ENCODE measurements at places on chromosomes 11 and 22. TPM values are rescaled to one million over a fixed set of nuclear protein-coding genes. Genes with fewer than 3 reads are reported as not detected.
A peak's percentile ranks its signal among the peaks of the same experiment; 100 is the strongest.

DNA sequence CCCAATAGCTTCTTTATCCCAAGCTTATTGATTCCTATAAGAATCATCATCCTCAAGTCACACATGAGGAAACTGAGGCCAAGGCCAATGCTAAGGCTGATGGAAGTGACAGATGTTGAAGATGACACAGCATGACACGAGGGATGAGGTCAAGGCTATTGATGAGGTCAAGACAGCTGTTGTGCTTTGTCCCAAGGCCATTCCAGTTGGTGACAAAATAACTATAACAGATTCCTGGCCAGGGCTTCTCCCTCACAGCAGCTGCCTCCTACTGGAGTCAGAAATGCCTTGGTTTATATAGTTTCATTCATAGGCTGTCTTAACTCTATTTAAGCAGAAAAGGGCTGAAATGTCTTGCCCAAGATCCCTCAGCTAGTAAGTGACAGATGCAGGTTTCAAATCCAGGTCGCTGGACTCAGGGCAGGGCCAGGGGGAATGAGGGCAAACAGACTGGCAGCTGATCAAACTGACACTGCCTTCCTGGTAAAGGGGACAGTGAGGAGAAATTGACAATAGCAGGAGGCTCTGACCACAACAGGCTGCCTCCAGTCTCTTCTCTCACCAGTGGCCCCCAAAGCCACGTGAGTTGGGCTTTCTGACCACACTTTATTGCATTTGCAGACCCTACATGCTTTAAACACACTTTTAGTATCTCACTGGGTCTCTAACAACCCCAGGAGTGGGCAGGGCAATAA, 16.5 kb downstream of the MIF start:
- peaks cover 5% of the 10 kb centered on the region for H3K4me1 ChIP-seq
- H3K27me3 ChIP-seq: peaks cover 4% of the 10 kb centered on the region
- H3K4me3 ChIP-seq: no peak overlapping the region
- DNase-seq: no peak

The MEI1 gene
- not detected for total RNA-seq

DNA sequence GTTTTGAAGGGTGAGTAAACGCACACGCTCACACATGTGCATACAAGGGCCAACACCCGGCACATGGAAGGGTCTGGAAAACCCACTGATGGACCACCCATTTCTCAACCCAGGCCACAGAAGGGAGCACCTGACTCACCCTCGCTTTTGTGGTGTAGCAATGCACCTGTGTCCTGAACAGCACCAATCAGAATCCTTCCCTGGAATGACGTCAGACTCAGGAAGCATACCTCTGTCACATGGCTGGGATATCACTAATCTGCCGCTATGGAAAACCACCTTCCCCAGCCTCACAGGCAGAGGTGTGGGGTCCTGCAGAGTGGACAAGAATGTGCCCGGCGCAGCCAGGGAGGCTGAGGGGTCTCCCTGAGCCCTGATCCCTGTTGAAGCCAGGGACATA, 9.0 kb upstream of the OSM start:
- H3K4me3 ChIP-seq: no peak overlapping the region
- no peak for DNase-seq
- H3K36me3 ChIP-seq: no peaks in the 10 kb centered on the region
- no peak overlapping the region for H3K27ac ChIP-seq
- H3K4me1 ChIP-seq: no peaks in the 10 kb centered on the region

The SEC14L6 gene
- not detected for total RNA-seq

DNA sequence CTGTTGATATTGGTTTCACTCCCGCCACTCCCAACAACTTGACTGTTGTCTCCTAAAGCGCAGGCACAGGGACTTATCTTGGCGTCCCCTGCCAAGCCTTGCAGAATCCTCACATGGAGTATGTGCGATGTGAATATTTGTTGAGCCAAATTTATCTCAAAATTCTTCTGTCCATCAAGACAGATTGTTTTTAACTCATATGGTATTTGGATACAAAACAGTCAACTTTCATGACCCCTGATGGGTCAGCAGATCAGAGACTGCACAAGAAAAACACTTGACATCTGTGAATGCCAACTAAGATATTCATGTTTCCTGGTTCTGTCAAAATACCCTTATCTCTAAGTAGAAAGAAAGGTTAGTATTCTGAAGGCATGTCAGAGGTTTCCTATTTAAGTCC, 221.7 kb upstream of the BLID start:
- H3K27ac ChIP-seq: no peak overlapping the region
- H3K4me1 ChIP-seq: no peaks in the 10 kb centered on the region
- no peaks in the 10 kb centered on the region for H3K27me3 ChIP-seq
- no peak for DNase-seq
- no peak overlapping the region for H3K4me3 ChIP-seq

- H3K36me3 ChIP-seq: no peaks in the 10 kb centered on the region
- H3K4me3 ChIP-seq: no peak overlapping the region
Observed at GRCh38 chr22:47996446-47996857, 1234.0 kb downstream of the TBC1D22A start.

The OR9Q1 gene
- total RNA-seq: not detected

DNA sequence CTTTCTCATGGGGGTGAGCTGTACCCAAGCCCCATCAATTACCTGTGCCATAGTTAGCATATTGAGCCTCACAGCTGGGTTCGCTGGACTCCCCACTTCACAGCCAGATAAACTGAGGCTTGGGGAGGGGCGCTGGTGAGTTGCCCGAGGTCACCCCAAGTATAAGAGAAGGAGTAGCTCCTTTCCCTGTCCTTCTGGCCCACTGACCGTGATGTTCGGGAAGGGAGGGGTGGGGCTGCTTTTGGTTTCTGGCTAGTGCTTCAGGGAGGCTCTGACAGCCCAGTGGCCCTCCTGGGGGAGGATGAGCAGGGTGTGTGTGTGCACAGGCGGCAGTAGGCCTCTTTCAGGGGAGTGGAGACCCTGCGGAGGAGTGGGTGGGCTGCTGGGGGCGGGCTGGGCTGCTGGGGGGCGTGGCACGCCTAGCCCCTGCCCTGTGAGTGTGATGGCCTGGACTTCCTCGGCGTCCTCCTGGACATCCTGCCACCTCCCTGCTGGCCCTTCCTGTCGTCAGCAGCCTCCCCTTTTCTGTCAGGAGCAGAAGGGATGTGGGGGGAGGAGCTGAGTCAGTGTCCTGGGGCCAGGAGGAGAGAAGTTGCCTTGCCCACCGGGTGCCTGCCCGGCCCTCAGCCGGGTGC, 50.3 kb downstream of the TRIOBP start:
- DNase-seq: no peak
- no peaks in the 10 kb centered on the region for H3K36me3 ChIP-seq
- peak overlapping the region; percentile 86 for H3K27ac ChIP-seq
- H3K4me3 ChIP-seq: peak overlapping the region; percentile 95

GRCh38 chr11:108293229-108293628, 70.4 kb downstream of the ATM start:
- no peak for DNase-seq
- H3K36me3 ChIP-seq: peaks cover 53% of the 10 kb centered on the region
- no peaks in the 10 kb centered on the region for H3K27me3 ChIP-seq
- H3K4me1 ChIP-seq: no peaks in the 10 kb centered on the region
- H3K4me3 ChIP-seq: no peak overlapping the region

The MMP3 gene
- total RNA-seq: 81.7 TPM

- no peaks in the 10 kb centered on the region for H3K4me1 ChIP-seq
- no peak overlapping the region for H3K4me3 ChIP-seq
- no peaks in the 10 kb centered on the region for H3K36me3 ChIP-seq
- H3K27ac ChIP-seq: no peak overlapping the region
- no peaks in the 10 kb centered on the region for H3K27me3 ChIP-seq
- no peak for DNase-seq
Observed at GRCh38 chr11:57161351-57161750, 20.4 kb upstream of the LRRC55 start.

GRCh38 chr11:31981457-31981856, 109.4 kb upstream of the RCN1 start:
- H3K4me3 ChIP-seq: no peak overlapping the region
- DNase-seq: no peak
- no peaks in the 10 kb centered on the region for H3K4me1 ChIP-seq

The MGAT3 gene
- total RNA-seq: 0.58 TPM

DNA sequence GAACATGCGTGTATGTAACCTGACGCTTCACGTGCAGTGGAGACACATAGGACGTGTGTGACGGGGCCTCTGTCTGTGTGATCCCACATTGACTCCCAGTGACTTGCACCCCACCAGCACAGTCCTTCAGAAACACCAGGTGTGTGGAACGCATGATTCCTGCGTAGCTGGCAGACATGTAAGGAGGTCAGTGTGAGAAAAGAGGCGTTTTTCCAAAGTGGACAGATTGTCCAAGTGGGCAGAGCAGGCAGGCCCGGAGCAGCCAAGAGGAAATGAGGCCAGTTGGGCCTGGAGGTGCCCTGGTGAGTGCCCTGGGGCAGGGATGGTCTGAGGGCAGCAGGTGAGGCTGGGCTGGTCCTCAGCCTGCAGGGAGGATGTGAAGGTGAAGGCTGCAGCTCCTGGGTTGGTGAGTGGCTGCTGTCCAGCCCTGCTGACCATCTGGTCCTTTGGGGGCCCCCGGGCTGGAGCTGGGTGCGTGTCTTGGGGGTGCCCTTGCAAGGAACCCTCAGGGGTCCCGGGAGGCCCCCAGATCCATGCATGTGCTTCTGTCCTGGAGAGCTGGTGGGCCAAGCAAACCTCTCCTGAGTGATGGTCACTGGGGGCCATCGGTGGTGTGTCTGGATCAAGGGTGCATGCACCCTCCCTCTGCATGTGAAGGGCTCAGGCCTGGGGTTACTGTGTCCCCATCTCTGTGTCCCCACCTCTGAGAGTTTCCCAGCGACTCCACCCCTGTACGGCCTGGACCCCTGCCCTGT, 26.6 kb downstream of the SHANK3 start:
- H3K27me3 ChIP-seq: no peaks in the 10 kb centered on the region
- H3K4me1 ChIP-seq: peaks cover 18% of the 10 kb centered on the region
- H3K27ac ChIP-seq: no peak overlapping the region
- no peak for DNase-seq
- H3K36me3 ChIP-seq: peaks cover 3% of the 10 kb centered on the region

- no peaks in the 10 kb centered on the region for H3K27me3 ChIP-seq
- no peak for DNase-seq
- H3K27ac ChIP-seq: no peak overlapping the region
- no peaks in the 10 kb centered on the region for H3K4me1 ChIP-seq
Observed at GRCh38 chr22:49092716-49093115, 735.0 kb downstream of the BRD1 start.

DNA sequence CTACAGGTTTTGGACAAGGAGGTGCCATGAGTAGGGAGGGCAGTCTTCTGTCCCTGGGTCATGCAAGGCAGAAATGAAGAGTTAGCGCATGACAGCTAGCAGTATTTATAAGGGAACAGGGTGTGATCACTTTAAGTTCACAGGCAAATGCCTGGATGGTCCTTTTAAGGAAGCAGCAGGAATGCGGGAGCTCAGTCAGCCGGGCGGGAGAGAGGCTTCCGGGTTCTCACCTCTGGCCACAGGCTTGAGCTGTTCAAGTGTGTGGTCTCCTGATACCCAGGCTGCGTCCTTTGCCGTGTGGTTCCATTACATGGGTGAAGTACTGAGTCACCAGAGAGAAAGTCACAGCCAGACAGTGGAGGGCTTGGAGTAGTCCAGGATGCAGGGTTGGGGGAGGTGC, 105.4 kb downstream of the BCR start:
- no peaks in the 10 kb centered on the region for H3K36me3 ChIP-seq
- no peak for DNase-seq
- H3K27me3 ChIP-seq: no peaks in the 10 kb centered on the region
- no peak overlapping the region for H3K27ac ChIP-seq

- no peaks in the 10 kb centered on the region for H3K36me3 ChIP-seq
- H3K4me3 ChIP-seq: no peak overlapping the region
- H3K27me3 ChIP-seq: peaks cover 14% of the 10 kb centered on the region
- H3K27ac ChIP-seq: no peak overlapping the region
- no peaks in the 10 kb centered on the region for H3K4me1 ChIP-seq
Observed at GRCh38 chr22:39641660-39642310, 71.2 kb downstream of the CACNA1I start.

The JAML gene
- total RNA-seq: 1.2 TPM

- H3K36me3 ChIP-seq: no peaks in the 10 kb centered on the region
- DNase-seq: peak; percentile 40
- H3K4me1 ChIP-seq: no peaks in the 10 kb centered on the region
- no peak overlapping the region for H3K27ac ChIP-seq
- no peaks in the 10 kb centered on the region for H3K27me3 ChIP-seq
- H3K4me3 ChIP-seq: no peak overlapping the region
Observed at GRCh38 chr11:62054484-62055121, 69.2 kb upstream of the INCENP start.

- no peaks in the 10 kb centered on the region for H3K36me3 ChIP-seq
- no peak overlapping the region for H3K27ac ChIP-seq
- no peak overlapping the region for H3K4me3 ChIP-seq
- no peak for DNase-seq
Observed at GRCh38 chr22:43273902-43274484, 69.2 kb downstream of the SCUBE1 start.

The FAM180B gene
- not detected for total RNA-seq

DNA sequence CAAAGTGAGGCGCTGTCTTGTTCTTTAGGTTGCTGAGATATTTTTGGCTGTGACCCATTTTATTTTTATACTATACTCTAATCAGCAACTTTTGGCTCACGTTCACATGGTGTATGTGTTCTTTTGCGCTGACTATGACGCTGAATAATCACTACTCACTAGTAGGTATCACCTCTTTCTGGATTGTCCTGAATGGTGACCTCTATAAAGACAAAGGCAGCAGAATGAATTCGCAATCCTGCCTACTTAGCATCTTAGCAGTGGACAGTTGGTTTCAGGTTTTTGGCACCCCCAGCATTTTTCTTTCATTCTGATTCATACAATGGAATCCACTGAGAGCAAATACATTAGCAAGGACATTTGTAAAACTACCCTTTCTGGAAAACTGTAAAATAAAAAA, 351.3 kb downstream of the JRKL start:
- H3K4me3 ChIP-seq: no peak overlapping the region
- H3K36me3 ChIP-seq: no peaks in the 10 kb centered on the region
- no peak for DNase-seq
- H3K27ac ChIP-seq: no peak overlapping the region
- H3K27me3 ChIP-seq: no peaks in the 10 kb centered on the region
- H3K4me1 ChIP-seq: no peaks in the 10 kb centered on the region

The KLHDC7B gene
- not detected for total RNA-seq

The MYEOV gene
- total RNA-seq: not detected

The OR5L1 gene
- not detected for total RNA-seq

The LMO2 gene
- 5.3 TPM for total RNA-seq

GRCh38 chr22:38346506-38346905, 29.3 kb upstream of the CSNK1E start:
- H3K36me3 ChIP-seq: no peaks in the 10 kb centered on the region
- H3K27me3 ChIP-seq: peaks cover 7% of the 10 kb centered on the region
- H3K4me3 ChIP-seq: no peak overlapping the region
- DNase-seq: peak; percentile 10
- peaks cover 12% of the 10 kb centered on the region for H3K4me1 ChIP-seq
- H3K27ac ChIP-seq: no peak overlapping the region

- no peak for DNase-seq
- no peak overlapping the region for H3K27ac ChIP-seq
- H3K4me3 ChIP-seq: no peak overlapping the region
- H3K27me3 ChIP-seq: no peaks in the 10 kb centered on the region
- H3K4me1 ChIP-seq: no peaks in the 10 kb centered on the region
Observed at GRCh38 chr22:49149721-49150608, 677.7 kb downstream of the BRD1 start.

GRCh38 chr22:39997421-39997820, 2.7 kb downstream of the FAM83F start:
- no peaks in the 10 kb centered on the region for H3K36me3 ChIP-seq
- H3K27me3 ChIP-seq: peaks cover 21% of the 10 kb centered on the region
- DNase-seq: no peak
- H3K4me1 ChIP-seq: no peaks in the 10 kb centered on the region
- H3K27ac ChIP-seq: no peak overlapping the region
